AG08395 (cell line): ENCODE measurements at places on chromosomes 1 and 21.

DNA sequence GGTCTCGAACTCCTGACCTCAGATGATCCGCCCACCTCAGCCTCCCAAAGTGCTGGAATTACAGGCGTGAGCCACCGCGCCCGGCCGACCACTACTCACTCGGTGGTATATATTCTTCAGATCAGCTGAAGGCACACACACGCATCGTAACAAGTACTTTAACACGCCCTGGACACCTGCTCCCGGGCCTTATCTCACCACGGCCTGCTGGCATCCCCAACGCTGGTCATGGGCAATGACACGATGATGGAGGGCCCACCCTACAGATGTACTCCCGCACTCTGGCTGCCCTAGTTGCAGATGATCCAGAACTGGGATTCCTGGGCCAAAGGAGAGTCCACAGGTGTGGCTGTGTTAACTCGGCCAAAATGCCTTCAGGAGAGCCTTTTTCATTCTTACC, 11.6 kb downstream of the UBE2J2 start:
- no peak for DNase-seq

DNA sequence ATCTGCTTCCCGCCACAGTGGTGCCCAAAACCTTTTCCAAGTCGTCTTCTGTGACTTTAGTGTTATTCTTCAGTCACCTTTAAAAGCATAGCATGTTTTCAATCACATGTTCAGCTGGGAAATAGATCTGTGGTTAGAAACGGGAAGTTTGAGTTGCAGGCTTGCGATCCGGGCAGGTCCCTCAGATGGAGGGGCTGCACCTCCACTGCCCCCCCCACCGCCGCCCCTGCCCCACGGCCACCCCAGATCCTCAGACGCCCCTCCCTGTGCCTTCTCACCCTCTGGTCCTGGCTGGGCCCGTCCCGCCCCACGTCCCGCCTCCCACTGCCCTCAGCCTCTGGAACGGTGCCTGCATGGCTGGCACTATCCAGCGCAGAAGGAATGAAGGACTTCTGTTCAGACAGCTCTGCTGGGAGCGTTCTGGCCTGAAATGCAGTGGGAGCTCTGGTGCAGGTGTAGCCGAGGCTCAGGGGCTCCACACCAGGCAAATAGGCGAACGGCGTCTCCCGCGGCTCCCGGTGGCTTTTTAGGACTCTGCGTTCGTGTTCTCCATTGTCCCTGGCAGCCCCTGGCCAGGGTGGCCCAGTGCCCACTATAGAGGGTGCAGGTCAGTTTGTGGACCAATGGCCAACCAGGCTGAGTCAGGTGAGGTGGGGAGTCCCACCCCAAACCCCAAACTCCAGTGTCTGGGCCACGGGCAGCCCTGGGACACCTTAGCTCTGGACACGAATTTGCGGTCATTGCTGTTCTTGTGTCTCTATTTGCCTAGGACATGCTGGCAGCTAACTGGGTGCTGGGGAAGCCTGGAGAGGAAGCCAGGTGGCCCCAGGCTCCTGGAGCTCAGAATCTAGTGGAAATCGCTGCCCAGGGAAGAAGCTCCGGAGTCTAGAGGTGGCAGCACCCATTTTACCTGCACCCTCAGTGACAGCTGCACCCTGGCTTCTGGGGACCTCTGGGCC, 67.1 kb downstream of the FAAP20 start:
- no peak for DNase-seq

DNA sequence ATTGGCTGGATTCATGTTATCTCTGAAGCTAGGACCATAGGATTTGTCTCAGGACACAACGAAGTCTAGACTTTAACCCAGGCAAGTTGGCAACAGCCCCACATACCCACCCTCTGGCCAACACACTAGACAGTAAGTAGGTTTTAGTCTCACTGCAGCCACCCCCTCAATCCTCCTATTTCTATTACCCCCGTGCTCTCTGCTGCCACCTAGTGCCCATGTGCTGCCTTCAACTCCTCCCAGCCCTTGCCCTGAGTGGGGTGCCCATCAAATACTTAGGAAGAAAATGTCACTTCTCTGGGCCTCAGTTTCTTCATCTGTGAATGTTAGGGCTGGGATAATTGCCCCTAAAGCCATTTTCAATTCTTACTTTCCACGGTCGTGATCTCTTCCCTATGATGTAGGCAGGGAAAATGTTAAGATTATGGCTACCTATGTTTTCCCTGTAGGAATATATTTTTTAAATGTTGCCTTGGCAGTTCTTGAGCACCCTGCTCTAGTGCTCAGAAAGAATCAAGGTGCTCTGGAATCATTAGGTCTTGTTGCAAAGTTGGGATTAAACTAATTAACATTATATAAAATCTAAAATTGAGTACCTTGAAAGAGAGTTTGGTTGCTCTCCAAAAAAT, 213.0 kb downstream of the LMX1A start:
- no peak for DNase-seq

GRCh38 chr1:111882559-111882958, 106.9 kb downstream of the KCND3 start:
- DNase-seq, result no peak

DNA sequence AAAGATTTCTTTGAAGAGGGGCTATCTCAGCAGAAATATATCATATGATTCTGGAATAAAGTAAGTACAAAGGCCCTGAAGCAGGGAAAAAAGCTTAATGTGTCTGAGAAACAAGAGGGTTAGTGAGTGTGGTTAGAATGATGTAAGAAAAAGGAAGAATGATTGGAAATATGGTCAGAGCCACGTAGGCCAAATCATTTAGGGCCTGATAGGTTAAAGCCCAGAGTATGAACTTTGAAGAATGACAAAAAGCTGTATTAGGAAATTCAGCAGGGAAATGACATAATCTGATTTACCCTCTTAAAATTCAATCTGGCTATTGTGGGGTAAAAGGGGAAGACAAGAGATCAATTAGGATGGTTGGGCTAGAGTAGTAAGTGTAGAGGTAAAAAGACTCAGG, 69.0 kb upstream of the MUTYH start:
- DNase-seq, result no peak
